ENCODE measurements at places on chromosomes 5 and 9. TPM values are rescaled to one million over a fixed set of nuclear protein-coding genes. Genes with fewer than 3 reads are reported as not detected.

The MLANA gene
- not detected for total RNA-seq

The WDR41 gene
- 58.8 TPM for total RNA-seq

The SLC6A19 gene
- total RNA-seq: not detected

DNA sequence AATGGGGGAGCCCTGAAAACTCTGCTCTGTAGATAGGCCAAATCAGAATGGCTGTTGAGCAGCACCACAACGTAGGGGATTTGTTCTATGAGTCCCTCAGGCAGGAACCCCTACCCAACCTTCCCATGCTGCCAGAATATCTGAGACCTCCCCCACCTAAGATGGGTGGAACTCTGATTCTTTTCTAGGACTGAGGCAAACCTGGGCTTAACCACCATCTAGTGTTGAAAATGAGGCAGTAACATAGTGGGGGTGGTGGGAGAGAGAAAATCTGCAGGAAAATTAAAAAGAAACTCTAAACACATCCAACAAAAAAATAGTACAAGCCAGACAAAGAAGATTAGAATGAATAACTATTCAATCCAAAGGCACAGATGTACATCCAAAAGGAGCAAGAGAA lies 228.4 kb downstream of the ATPSCKMT start:
- DNase-seq: no peak

GRCh38 chr5:86878250-86878649 lies 260.5 kb downstream of the COX7C start:
- no peak for DNase-seq

GRCh38 chr9:87889882-87890252 lies 7.2 kb downstream of the SPATA31E1 start:
- DNase-seq: no peak

DNA sequence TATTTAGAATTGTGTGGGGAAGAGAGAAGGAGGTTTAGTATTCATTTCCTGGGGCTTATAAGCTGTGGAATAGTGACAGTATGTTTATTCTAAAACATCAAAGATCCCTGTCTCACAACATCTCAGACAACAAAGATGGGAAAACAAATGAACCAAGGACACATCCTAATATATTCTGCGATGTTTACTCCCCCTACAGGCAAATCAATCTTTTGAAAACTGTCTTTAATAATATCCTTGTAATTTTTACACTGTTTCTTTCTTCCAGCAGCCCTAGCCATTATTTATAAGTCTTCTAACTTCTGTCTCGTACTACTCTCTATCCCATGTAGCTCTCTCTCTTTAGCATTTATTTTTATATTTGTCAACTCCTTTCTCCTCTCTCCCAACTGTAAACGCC lies 33.5 kb upstream of the TMEM252 start:
- DNase-seq: no peak

DNA sequence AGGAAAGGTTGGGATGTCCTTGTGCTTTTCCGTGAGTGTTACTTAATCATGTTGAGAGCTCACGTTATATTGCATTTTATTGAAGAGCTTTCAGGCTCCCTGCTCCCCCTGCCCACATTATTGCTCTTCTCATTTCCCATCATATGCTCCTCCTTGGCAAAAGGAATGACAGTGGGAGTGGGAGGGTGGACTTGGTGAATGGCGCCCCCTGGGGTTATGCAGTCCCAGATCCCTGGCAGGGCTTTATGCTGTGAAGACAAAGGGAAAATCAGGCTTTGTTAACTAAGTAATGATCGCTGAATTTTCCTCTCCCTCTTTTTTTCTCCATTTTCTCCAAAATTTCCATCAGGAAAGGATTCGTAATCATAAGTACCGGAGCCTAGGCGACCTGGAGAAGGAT lies 166.6 kb downstream of the SMARCA2 start:
- DNase-seq: no peak

GRCh38 chr9:87276327-87276841 lies 221.3 kb upstream of the DAPK1 start:
- no peak for DNase-seq

DNA sequence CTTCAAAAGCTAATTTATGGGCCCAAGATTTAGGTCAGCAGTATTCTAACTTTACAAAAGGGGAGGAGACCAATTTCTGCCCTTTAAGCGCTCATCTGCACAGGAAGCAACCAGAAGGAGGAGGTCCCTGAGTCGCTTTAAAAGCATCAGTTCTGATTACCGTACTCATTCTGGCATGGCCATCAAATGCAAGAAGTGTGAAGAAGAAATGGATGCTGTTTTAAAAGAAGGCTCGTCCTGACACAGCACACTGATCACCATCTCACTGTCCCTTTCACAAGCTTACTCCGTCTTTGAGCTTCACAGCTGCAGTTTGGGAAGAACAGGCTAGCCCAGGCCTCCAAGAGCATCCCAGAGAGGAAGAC lies 17.5 kb downstream of the ZNF608 start:
- DNase-seq: no peak

DNA sequence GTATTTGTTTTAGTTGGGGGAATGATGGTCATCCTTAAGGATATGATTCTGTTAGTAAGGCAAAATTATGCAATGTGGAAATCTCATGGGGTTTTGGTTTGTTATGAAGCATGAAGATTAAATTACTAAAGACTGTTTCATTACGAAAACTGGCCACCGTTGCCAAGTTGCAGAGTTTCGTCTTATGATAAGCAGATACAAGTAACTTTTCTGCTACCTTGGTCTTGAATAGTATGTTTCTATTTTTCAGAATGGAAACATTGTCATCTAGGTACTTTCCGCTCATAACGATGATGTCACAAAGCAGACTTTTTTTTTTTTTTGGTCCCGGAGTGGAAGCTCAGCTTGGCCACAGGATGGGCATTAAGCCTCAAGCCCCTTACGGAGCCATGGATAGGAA lies 4.2 kb downstream of the CCNI2 start:
- DNase-seq: no peak

- DNase-seq: peak; percentile 2
Measured at GRCh38 chr5:11335881-11336760, 568.1 kb downstream of the CTNND2 start.

DNA sequence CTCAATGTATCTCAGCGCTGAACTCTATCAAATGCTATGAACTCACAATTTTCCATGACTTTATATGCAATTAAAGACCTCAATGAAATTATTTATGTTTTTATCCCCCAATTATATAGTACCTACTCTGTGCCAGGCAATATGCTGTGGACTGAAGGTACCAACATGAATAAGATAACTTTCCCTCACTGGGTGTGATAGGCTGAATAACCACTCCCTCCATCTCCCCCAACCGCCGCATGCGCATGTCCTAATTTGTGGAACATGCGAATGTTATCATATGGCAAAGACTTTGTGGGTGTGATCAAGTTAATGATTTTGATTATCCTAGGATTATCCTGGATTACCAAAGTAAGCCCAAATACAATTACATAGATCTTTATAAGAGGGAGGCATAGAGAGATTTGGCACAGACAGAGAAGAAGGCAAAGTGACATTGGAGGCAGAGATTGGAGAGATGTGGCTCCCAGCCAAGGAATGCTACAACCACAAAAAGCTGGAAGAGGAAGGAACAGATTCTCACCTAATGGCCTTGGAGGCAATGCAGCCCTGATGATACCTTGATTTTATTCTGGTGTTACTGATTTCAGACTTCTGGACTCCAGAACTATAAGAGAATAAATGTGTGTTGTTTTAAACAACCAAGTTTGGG lies 149.1 kb upstream of the VCAN start:
- DNase-seq: no peak

GRCh38 chr9:112548051-112548440 lies 61.4 kb downstream of the KIAA1958 start:
- no peak for DNase-seq
